ENCODE measurements at places on chromosomes 4 and X.

- DNase-seq, result no peak
Measured at GRCh38 chr4:168484626-168485025, 4.3 kb upstream of the DDX60L start.

GRCh38 chr4:48943387-48943786, 36.8 kb upstream of the OCIAD2 start:
- DNase-seq, result no peak

DNA sequence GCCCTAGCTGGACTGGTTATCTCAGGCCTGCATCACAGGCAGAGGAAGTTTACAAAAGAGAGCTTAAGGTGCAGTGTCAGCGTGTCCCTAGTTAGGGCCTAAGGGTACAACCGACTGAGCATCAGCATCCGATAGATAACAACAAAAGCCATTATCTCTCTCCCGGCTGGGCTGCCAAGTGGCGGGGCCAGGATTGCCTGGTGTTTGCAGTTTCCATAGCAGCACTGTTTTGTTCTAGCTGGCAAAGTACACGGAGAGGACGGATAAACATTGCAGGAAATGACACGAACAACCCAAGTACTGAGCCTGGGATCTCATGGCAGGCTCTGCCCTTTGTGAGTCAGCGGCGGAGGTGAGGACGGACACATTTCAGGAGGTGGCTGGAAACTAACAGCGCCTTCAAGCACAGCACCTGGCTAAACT, 104.7 kb upstream of the NOCT start:
- DNase-seq, result no peak

GRCh38 chr4:38163216-38164006, 203.2 kb downstream of the PTTG2 start:
- DNase-seq, result no peak

GRCh38 chr4:19728773-19729172, 522.9 kb upstream of the SLIT2 start:
- no peak for DNase-seq

DNA sequence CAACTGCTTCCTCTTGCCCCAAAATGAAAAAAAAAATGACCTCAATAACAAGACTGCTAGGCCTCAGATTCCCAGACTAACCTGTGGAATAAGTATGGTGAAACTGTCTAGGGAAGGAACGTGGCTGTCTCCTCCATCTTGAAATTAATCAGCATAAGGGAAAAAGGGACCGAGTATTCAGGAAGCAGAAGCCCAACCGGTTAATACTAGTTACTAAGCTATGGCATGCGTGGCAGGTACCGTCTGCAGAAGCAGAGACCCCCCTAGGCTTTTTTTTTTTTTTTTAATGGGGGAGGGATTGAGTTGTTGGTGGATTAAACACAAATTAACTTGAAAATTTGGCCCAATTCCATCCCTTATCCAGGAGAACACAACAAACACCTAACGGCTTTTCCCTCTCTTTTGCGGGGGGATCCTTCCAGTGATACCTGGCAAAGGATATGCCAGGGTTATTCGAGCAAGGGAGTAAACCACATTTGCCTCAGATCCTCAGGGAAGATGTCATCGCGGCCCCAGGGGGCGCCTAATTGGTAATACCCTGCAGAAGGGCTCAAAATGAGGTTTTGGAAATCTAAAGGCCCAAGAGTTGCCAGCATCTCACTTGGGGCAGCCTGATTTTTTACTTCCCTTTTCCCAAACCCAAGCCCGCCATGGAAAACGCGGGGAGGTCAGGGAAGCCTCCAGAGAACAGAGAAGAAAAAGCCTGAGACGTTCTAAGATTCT, 893 bp downstream of the RLIM start:
- DNase-seq, result no peak

DNA sequence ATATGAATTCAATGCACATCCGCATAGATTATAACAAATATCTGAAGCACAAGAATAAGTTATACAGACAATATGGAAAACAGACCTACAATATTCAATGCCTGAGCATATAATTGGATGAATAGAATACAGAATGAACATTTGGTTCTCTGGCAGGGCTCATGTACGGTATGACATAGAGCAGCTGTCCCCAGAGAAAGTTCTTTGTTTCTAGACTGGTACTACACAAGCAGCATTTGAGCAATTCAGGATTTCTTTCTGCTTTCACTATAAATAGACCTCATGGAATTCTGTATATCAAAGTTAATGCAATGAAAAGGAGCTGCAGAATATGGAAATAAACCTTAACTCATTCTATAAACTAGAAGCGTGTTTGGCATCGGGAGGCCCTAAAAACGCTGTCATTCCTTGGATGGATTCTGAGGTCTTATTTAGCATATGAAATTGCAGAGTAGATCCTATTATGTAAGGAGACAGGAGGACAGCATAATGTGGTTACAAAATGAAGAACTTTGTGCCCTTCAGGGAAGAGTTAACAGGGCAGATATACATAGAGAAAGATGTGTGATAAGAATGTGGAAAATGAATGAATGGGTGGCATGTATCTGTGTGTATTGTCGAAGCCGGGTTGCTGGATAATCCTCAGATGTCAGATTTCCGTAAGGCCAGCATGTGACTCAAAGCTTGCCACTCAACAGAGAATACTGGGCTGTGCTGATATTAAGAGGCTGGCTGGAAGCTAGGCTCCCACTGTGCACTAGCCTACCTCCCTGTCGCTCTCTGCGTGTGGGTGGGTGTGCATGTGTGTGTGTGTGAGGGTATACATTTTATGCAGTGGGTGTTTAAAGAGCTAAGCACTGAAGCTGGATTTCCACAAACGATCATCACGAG, 103.3 kb upstream of the SLC4A4 start:
- no peak for DNase-seq

DNA sequence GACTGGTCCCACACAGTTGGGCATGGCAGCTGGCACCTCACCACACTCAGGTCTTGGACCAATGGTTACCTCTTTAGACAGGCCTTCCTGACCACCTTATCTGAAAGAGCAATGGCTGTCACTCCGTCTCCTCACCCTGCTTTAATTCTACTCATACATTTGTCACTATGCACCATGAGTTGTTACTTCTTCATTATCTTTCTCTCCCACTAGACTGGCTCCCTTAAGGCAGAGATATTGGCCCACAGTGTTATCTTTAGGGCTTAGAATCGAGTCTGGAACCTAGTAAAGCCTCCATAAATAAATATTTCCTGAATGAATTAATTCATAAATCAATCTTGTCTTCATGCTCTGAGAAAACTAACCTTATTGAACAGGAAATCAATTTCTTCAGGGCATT, 46.6 kb downstream of the DCHS2 start:
- DNase-seq, result no peak

DNA sequence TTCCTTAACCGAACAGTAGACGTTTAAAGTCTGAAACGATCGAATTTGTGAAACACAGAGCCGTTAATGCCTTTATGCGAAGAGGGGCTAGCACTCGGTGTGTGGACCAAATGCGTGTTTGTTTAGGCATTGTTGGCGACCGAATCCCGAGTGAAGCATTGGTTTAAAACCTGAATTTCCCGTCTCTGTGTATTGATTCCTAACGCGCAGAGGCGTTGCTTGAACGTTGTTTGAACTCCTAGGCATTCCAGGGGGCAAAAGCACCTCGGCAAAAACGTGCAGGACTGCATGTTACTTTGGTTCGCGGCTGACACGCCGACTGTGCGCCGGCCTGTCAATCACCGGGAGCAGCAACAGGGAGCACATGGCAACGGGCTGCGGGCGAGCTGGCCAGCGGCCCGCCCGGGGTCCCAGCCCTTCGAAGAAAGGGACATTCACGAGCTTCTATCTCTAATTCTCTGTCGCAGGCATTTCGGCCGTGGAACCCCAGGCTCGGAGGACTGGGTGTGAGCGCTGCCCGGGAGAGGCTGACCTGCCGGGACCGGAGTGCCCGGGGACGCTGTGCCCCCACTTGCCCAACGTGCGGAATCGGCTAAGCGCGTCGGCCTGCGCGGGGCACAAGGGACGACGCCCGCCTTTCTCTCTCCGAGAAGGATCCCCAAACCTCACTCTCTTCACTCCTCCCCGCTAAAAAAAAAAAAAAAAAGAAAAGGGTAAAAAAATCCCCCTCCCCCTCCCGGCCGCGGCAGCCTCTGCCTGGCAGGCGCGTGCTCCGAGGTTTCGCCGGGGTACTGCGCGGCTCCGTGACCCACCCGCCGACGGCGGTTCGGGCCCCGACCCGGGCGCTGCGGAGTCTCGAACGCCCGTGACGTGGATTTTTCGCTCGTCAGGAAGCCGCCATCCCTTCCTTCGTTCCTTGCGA, 810 bp downstream of the SPRY1 start:
- peak; percentile 60 for DNase-seq

GRCh38 chr4:40292313-40292759, 42.8 kb upstream of the CHRNA9 start:
- no peak for DNase-seq

DNA sequence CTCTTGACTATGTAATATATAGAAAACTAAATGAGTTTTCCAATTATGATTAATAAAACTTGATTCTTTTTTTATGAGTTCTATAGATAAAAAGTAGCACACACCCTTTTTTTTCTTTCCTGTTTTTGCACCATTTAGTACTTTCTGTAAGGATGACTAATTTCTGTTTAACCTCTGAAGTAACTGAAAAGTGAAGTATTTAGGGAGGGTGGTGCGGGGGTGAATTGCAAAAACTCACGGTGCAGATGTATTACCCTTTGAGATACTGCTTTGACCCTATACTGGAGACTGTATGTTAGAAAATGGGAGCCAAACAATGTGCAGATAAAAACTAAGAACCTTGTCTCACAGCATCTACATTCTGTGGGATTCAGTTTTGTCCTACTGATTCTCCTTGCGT, 471.6 kb downstream of the DTHD1 start:
- DNase-seq, result no peak

GRCh38 chrX:122866532-122866931, 317.5 kb upstream of the GRIA3 start:
- no peak for DNase-seq

GRCh38 chr4:112316360-112316759, 19.2 kb downstream of the ALPK1 start:
- no peak for DNase-seq

DNA sequence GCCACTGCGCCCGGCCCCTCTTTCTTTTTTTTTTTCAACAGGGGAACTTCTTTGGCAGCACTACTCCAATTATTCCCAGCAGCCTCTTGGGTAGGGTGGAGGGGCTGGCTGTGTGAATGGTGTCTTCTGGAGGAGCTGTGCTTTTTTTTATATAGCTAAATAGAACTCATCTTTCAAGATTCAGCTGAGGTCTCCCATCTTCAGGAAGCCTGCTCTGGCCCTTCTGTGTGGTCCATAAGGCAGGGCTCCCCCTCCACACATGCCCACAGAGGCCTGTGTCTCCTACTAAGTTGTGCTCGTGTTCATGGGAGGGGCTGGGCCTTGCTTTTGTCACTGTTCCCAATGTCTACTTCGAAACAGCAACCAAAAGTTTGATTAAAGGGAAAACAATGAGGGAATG, 116.8 kb downstream of the AFAP1 start:
- DNase-seq, result no peak

DNA sequence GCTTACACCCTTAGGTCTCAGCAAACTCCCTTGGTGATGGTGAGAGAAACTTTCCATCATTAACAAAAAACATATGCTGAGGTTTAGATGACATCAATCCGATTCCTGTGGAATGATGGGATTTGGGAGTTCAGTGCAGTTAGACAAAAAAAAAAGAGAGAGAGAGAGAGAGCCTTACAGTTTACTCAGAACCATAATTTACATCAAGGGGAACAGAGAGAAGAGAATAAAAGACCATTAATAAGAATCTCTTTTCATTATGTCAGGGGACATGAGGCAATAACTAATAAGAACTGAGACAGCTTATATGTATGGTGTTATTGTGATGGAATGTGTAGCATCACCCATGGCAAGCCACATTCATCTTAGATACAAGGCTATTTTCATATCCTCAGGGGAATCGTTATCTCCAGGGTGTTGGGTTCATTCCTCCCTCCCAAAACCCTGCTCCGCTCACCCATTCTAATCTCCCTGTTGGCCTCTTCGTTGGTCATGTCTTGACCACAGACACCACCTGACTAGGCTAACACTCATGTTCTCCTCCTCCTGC, 175.7 kb upstream of the MXRA5 start:
- DNase-seq, result no peak

DNA sequence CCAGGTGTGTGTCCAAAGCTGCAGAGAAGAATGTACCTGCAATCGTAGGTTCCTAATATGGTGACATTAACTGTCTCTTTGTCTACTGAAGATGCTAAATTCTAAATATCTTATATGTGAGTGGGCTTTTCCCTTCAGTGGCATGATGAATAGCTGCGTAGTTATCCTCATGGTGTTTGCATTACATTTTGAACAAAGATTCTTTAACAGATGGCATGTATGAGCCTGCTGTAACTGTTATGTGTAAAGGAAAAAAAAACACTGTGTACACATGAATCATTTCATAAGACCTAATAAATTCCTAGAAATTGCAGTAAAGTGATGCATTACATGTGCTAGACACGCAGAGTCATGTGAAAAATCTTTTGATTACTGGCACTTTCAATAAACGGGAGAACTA, 288.0 kb downstream of the SH2D1A start:
- no peak for DNase-seq

DNA sequence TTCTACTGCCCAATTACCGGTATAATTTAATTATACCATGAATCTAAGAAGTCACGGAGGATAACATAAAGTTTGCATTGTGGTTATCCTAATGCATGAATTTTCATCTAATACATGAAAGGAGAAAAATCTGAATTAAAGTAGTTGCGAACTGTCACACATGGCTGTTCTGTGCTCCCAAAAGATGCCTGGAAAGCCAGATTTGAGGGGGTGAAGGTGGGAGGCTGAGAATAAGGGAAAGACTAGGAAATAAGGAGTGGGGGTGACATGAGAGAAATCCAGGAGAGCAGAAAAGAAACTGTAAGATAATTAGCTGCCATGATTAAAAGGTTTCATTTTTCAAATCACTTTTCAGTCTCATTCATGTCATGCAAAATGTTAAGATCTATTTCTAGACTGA, 1582.7 kb downstream of the STIM2 start:
- no peak for DNase-seq

GRCh38 chr4:2059046-2059725, at the start of gene NAT8L:
TSS of gene NAT8L (plus strand) at chr4:2059327. CDS start at chr4:2059512, 185 bp downstream.
- DNase-seq, result no peak

DNA sequence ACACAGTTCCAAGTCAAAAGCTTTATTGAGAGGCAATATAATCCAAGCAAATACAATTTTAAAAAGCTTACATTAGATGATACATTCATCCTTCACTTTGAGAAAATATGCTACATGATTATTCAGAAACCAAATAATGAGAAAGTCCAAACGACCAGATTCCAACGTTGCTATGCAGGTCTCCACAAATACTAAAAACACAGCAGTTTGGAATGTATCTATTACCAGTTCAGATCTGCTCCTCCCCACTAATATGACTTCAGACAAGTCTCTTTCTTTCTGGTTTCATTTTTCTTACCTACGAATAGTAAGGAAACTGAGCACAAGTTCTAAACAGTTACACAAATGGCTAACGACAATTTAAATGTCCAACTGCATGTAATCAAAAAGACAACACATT, 9.5 kb downstream of the NAF1 start:
- DNase-seq, result no peak

DNA sequence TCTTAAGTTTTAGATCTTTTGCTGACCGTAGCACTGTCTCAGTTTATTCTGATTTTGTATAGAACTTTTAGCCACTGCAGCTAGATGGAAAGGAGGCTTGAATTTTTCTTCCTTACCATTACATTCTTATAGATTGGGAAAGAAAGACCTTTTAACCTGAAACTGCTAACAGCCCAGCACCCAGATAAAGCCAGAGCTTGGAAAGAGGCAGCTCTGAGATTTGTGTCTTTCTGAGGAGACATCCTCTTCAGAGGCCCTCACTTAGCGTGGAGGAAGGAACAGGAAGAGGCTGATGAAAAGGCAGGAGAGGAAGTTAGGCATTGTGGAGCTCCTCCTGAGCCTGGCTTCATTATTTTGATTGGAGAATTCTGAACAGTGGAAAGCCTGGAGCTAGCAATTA, 35.1 kb downstream of the ATG4A start:
- no peak for DNase-seq
